ENCODE measurements at places on chromosomes 1 and 21.

DNA sequence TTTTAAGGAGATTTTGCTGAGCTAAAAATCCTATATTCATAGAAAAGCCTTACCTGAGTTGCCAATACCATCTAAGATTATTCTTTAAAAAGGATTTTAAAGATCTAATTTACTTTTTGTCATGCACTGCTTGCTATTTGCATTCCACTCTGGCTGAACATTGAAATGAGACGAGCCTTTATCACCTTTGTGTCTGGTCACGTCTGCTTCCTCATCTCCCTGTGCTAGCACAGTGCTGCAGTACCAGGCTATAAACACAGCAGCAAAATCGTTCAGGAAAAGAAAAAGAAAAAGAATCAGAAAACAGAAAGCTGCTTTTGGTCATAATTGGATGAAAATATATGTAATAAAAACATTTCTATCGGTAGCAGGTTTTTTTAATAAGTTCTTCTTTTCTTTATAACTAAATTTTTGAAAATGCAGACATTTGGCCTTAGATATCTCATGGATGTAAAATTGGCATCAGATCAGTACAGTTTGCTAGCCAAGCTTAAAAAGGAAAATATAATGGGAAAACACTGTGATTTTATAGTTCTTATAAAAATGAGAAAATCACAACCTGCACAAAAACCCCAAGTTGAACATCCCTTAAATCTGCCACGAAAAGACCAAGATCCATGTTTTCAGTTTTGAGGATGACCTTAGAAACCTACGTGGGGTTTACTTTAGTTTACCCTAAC lies 735.7 kb upstream of the CXADR start:
- DNase-seq, result no peak

- DNase-seq, result no peak
Observed at GRCh38 chr1:228986093-228986904, 251.0 kb downstream of the RHOU start.

GRCh38 chr1:22229379-22229778 lies 86.5 kb upstream of the WNT4 start:
- no peak for DNase-seq

GRCh38 chr1:182388392-182389134 lies 3.0 kb downstream of the GLUL start:
- DNase-seq, result no peak

- no peak for DNase-seq
Observed at GRCh38 chr21:44914176-44914874, 6.4 kb downstream of the ITGB2 start.

GRCh38 chr1:217953922-217954321 lies 322.8 kb downstream of the SPATA17 start:
- DNase-seq, result no peak

DNA sequence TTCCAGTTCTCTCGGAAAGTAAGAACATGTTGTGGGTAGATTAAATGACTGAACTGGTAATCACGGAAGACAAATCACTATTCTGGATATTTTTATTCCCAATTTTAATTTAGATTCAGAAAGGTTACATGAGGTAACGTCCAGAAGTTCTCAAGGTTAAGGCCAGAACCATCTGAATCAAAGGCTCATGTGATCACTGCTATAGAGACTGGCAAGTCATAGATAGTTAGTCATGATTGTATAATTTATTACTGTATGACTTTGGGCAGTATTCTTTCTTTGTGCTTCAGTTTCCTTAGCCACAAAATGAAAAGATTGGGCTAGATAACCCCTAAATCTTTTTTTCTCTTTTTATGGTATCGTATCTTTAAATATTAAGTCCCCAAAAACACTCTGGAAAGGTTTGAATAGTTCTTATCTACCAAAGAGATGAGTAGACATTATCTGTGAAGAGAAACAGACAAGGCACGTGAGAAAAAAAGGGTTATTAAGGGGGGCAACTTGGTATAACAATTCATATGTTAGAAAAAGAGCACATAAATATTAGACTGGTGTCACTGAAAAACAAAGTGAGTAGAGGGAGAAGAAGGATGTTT lies 241.0 kb downstream of the PTPRC start:
- no peak for DNase-seq

GRCh38 chr21:46116776-46117585 lies 19.1 kb downstream of the COL6A2 start:
- DNase-seq, result no peak

DNA sequence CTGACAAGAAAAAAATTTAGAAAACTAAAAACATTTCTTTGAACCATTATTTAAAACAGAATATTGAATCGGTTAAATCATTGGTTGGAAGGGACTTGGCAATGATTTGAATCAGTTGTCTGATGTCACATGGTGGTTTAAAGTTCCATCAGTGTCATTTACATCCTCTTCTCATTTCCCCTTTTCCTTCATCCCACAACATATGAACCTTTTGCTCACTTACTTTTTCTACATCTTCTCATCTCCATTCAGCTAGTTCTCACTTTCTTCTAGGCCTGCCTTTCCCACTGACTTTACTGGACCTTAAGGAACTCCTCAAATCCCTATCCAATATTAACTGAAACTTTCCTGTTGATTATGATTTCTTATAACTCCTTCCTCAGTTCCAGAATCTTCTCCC lies 58.5 kb downstream of the PHACTR4 start:
- DNase-seq, result no peak

DNA sequence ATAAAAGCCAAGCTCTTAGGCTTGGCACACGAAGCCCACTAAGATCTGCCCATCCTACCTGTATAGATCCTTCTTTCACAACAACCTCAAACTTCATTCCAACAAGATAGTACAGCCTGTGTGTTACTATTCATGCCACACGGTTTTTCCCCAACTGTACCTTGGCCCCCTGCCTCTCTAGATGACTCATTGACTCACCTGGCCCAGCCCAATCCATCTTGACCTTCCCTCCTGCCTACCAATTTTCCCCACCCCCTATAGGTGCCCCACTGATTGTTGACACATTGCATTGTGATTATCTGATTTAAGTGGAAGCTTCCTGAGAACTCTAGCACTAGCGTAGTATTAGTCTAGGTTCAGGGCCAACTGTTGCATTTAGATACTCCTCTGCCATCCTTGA lies 2.0 kb upstream of the CD101 start:
- no peak for DNase-seq

- no peak for DNase-seq
Observed at GRCh38 chr1:201298396-201299381, 15.4 kb downstream of the PKP1 start.

- DNase-seq, result no peak
Observed at GRCh38 chr1:116486424-116486823, 84.4 kb downstream of the CD58 start.

GRCh38 chr1:206556047-206556749 lies 48.9 kb downstream of the RASSF5 start:
- DNase-seq, result no peak

DNA sequence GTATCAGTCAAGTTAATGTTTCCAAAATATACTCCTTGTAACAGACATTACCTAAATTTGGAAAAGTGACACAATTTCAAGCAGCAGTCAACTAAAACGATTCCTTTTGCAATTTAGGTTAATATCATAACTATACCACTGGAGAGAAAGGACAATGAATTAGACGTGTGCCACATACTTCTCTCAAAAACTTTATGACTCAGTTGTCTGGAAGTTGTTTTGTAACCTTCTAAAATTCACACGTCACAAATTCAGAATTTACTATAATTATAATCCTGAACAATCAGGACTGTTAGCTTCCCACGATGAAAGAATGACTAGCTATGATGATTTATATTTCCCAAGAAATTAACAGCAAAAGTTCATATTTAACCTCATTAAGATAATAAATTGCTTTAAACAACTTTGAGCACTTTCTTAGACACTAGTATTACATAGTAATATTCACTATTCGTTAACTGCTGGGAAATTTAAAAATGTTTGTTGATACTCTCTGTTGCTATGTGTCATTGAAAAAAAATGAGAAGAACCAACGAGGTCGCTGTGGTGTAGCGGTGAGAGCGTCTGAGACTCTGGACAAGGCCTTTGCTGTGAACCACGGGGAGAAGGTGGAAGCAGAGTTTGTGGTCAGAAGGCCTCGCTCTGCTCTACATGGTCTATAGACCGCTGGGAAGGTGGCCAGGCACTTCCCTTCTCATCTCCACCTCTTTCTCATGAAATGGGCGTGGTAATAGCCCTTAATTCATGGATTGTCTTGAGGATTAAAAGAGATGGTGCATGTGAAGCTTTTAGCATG lies 27.9 kb upstream of the BATF3 start:
- DNase-seq, result no peak

DNA sequence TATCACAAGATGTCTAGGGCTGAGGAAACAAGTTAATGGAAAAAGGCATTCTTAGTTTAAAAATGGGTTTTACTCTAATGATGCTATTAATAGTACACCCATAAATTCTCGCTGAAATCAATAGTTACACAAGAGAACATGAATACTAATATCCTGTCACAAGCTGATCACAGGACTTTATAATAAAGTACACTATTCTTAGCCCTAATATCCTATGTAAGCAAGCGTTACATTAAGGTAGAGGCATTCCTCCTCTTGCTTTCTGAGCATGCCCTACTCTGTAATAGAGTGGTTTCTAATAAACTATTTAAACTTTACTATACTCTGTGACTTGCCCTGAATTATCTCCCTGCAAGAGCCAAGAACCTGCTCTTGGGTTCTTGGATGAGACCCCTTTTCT lies 6.5 kb upstream of the PACC1 start:
- no peak for DNase-seq

DNA sequence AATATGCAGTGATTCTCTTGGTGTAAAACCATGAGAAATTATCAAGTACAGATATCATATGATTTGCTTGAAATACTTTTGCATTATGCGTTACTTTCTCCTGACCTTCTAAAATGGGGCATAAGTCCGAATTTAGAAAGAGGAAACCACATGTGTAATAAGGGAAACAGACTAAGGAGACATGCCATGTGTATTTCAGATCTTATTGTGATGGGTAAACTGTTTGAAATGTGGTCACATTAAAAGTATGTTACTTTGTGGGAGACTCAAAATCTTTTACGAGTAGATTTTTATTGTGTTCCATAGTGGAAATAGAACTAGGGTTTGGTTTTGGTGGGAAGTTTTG lies 173.0 kb downstream of the NFIA start:
- DNase-seq, result no peak

DNA sequence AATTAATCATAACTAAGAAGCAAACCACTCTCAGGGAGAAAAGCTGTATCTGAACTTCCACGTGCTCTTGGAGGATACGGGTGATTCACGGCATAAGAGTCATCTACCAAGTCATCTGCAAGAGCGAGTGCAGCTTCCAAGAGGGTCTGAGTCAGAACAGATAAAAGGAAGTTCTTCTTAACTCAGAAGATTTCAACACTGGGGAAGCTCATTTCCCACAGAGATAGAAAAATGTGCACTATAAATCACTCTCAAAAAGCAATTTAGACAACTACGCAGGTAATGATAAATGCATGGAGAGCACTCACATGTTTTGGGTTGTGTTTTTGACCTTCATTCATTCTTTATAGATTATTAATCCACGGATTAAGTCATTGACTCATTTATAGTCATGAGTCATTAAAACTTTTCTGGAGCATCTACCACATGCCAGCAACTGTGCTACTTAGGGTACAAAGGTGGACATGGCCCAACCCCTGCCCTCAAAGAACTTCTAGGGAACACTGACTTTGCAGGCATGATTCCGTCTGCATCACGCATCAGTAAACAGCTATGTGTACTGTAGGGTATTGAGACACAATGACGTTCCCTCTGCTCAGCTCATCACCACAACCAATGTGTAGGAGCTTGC lies 20.8 kb downstream of the KCNJ15 start:
- no peak for DNase-seq

GRCh38 chr1:77925518-77925917 lies 37.1 kb downstream of the NEXN start:
- no peak for DNase-seq

DNA sequence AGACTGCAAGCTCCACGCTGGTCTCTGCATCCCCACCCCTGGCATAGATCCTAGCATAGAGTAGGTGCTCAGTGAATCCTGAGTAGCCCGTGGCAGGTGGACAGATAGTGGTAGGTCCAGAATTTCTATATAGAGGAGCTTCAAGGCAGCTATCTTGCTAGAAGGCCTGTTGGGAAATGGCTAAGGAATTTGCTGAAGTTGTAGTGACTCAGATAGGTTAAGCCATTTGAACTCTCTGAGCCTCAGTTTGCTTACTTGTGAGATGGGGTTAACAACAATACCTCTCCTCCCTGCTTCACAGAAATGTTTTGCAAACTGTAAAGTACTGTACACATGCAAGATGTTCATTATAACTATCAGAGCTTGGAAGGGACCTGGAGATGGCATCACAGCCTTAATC lies 23.4 kb upstream of the EPHB2 start:
- DNase-seq, result no peak

- DNase-seq, result no peak
Observed at GRCh38 chr1:201015551-201016091, 7.9 kb downstream of the KIF21B start.

- no peak for DNase-seq
Observed at GRCh38 chr1:8091691-8092090, 65.6 kb upstream of the ERRFI1 start.

DNA sequence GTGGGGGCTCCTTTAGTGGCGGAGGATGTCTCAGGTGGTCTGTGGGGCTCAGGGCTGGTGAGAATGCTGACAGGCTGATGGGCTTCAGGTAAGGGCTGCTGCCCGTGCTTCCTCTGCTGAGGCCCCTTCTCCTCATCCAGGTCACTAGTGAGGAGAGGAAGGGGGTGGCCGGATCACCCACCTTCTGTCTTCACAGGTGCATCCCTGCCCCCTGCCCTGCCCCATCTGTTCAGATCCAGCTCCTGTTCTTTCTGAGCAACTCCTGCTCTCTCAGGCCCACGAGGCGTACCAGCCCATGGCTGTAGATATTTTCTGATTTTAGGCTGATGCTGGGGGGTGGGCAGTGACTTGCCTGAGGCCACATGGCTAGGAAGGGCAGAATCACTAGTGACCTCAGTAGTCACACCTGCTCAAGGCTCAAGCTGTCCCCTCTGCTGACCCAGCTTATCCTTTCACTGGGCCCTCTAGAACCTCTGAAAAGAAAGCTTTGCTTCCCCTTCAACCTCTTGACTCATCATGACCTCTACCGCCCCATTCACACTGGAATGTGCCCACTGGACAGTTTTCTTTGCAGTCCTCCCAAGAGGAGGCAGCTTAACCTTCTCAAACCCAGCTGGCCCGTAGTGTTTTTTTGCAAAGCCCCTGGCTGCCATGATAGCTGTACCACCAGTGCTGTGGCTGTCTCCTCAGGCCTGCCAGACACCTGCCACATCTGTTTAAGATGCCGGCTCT lies 14.8 kb downstream of the DCST2 start:
- no peak for DNase-seq

- no peak for DNase-seq
Observed at GRCh38 chr1:34785875-34786470, 5.0 kb downstream of the GJB3 start.

- no peak for DNase-seq
Observed at GRCh38 chr1:70745199-70745598, 302.4 kb downstream of the PTGER3 start.
